ENCODE measurements at places on chromosomes 1 and 21.

DNA sequence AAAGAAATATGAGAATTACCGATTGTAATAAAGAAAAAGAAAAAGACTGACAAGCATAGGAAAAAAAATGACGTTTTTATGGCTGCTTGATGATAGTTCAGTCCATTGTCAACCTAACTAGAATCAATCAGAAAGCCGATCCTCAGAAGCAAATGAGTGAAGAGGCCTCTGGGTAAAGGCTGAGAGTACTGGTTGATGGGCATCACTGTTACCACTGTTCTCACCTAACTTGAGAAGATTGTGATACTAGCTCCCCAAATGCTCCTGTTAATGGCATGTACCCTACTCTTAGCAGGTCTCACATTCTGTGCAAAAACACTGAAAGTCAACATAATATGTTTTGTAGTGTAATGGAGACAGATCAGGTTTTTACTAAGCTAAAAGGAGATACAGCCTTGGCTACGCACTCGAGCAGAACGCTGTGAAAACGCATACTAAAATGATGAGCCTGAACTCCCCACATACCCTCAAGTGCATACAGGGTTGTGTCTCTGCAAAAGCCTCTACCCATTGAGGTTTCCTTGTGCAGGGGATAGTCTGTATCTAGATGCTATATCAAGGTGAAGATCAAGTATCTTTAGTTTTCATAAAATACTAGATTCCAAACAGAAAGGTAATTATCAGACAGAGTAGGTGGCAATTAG lies 554.6 kb downstream of the SMYD3 start:
- no peak for DNase-seq

DNA sequence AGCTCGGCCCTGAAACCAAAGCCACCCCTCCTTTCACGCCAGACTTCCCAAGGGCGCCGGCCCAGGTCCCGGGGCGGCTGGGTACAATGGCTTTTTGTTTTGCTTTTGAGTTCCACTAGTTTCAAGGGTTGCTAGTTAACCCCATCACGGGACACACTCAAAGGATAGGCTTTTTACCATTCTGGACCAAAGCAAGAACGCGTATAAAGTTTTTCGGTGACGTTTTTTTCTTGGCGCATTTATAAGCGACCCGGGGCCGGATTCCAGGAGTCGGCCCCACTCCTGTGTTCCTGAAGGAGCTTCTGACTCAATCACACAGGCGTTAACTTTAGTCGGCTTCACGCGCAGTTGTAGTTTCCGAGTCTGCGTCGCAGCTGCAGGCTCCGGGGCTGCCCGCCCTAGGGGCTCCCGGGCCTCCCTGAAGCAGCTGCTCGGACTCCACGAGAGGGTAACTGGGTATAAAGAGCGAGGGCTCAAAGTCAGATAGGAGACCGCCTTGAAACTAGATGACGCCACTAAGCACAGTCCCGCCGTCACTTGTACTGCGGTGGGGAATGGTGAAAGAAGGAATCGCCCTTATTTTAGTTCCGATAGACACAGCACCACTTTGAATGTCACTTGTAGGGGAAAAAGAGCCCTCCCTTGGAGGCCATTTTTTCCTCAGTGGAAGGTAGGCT lies 707 bp upstream of the KLHL21 start:
- DNase-seq, result peak; percentile 56

DNA sequence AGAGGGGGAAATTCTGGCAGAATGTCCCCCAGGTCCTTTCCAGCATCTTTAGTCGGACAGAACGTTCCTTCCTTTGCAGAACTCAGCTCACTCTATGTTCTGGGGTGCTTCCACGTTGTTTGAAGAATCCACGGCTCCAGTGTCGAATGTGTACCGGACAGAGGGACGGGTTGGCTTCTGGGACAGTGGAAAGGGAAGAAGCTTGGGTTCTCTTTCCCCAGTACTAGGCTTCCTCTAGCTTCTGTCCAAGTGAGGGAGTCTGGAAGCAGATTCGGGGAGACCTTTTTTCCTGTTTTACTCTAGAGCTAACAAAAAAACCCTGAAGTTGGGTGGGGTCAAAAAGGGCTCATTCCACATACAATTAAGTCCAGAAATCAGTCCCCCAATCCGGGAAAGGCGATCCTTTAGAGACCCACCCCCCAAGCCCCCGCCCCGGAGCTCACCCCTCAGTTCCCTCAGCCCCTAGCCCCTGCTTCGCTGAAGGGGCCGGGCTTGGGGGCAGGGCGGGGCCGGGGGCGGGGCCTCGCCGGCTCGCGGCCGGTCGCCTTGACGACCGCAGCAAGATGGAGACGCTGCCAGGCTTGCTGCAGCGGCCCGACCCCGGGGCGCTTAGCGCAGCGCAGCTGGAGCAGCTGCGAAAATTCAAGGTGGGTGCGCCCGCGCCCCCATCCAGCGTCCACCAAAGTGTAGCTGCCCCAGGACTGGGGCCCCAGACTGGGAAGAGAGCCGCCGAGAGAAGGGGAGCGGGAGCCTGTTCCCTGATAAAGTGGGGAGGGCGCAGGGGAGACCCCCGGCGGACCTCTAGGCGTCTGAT lies at the start of gene RIIAD1:
Gene RIIAD1, plus strand, starts transcription at position 549 of the 814 bp plus-strand sequence. Its CDS starts 15 bp downstream, at position 564.
- DNase-seq, result no peak

GRCh38 chr1:94620345-94621031 lies 78.9 kb upstream of the F3 start:
- no peak for DNase-seq

GRCh38 chr1:179031284-179031683 lies 5.6 kb downstream of the FAM20B start:
- no peak for DNase-seq

- no peak for DNase-seq
These were observed 99.5 kb downstream of the TGFB2 start for GRCh38 chr1:218444588-218444987.

- DNase-seq, result no peak
These were observed 34.7 kb downstream of the WASF2 start for GRCh38 chr1:27455139-27455811.

DNA sequence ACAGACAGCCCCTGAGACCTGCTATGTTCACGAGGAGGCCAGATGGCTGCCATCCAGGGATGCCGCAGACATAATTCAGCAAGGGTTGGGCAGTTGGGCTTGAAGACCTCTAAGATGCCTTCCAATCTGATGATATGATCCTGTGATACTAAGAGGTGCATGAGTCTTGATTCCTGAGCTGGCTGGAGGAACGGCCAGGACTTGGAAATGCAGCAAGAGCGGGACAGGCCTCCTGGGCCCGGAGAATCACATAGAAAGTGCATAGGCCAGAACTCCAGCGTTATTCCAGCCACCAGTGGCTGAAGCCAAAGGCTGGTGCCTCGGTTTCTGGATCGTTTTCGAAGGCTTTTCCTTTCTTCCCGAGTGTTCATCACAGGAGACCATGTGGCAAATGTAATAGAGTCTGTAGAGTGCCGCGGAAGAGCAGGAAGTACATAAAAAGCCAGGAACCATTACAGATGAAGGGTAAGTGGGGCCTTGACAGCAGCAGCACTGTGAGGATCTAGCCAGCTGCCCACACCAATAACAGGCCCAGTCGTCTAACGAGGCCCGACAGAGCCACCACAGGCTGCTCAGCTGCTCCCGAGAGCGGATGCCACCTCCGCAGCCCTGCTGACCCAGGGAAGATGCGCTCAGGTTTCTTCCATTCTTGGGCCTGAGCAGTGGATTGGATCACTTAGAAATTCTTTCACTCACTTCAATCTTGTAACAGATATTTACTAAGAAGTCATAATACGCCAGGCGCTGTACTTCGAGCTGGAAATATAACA lies 14.0 kb upstream of the LHX4 start:
- DNase-seq, result no peak

- no peak for DNase-seq
These were observed 29.6 kb upstream of the CACHD1 start for GRCh38 chr1:64440183-64440826.

DNA sequence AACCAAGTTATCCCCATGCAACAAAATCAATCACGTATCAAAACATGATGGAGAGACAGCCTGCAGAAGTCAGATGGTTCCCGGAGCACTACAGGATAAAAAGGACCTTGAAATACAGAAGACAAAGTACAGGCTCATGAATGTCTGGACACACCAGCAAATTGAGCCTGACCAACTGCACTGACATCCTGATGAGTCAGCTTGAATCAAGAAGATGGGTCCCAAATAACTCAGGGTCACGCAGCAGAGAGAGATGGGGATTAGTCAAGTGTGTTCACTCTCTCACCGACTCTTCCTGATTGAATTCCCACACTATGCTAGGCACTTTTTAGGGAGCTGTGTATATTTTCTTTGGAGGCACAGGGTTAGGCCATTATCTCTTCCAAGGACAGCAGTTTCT lies 71.1 kb upstream of the DIRAS3 start:
- no peak for DNase-seq

DNA sequence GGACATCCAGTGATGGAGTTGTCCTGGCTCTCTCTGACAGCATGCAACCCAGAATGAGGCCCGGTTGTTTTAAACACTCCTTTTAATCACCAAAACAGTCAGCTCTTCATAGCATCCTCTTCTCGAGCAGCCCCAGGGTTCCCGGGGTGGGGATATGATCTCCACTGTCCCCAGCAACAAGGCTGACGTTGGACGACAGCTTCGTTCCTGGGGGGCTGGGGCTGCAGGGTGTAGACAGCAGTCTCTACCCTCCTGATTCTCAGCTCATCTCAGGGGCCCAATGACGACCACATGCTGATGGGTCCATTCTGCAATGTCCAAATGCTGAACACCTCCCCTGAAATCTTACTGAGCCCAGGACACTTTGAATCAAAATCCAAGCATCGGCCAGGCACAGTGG lies 27.0 kb downstream of the TRIM11 start:
- no peak for DNase-seq

GRCh38 chr1:3718764-3719163 lies 33.5 kb upstream of the CCDC27 start:
- no peak for DNase-seq

GRCh38 chr1:27980216-27980845 lies 20.6 kb downstream of the XKR8 start:
- no peak for DNase-seq

GRCh38 chr1:93804412-93804811 lies 74.6 kb downstream of the DNTTIP2 start:
- DNase-seq, result no peak

DNA sequence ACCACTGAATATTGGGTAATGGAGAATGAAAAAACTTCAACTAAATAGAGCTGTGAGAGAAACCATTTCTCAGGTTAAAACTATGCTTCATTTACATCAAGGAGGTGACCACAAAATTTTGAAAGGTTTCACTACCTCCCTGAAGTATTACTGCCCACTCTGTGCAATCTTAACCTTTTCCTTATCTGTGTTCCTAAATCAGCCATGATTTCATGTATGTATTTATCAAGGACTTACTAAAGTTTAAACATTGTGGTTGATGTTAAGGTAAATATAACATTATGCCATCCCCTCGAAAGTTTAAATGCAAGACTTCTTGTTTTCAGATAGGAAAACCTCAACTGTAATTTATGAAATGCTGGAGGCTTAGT lies 84.4 kb downstream of the CLEC20A start:
- DNase-seq, result no peak

GRCh38 chr1:70277875-70278274 lies 56.7 kb downstream of the SRSF11 start:
- DNase-seq, result no peak

DNA sequence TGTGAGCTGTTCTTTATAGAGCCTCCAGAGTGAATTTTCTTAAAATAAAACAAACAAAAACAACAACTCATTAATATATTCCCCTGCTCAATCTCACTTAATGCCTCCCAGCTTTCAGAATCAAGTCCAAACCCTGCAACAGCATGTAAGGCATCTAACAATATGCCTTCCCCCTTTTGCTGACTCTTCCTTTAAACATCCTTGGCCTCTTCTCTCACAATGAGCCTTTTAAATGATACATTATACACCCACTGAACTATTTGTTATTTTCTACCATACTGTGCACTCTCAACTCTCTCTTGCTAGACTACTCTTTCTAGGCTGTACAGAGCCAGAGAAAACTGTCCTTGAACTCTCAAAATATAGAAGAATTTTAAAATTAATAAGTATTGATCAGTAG lies 115.2 kb upstream of the SNX7 start:
- DNase-seq, result no peak

DNA sequence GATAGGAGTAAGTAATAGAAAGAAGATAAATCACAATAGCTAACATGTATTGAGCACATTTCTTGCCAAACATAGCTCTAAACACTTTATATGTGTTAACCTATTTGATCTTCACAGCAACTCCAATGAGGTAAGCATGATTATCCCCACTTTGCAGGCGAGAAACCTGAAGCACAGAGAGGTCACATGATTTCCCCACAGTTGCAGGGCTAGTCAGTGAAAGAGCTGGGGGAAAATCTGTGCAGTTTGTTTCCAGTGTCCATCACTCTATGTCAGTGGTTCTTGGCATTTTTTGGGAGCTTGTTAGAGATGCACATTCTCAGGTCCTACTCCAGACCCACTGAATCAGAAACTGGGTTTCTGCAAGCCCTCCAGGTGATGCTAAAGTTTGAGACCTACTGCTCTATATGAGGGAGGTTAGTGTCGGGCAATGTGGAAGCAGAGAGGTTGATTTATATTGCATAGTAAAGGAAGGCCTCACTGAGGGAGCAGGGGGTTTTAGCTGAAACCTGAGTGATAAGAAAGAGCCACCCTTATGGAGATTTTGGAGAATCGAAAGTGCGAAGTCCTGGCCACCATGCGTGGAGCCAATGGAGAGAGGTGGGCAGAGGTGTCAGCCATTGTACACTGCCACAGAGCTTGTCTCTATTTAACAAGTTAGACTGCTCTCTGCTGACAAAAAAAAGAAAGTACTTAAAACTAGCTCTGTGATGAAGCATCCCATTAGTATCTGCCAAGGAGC lies 20.9 kb downstream of the MCOLN3 start:
- DNase-seq, result no peak

DNA sequence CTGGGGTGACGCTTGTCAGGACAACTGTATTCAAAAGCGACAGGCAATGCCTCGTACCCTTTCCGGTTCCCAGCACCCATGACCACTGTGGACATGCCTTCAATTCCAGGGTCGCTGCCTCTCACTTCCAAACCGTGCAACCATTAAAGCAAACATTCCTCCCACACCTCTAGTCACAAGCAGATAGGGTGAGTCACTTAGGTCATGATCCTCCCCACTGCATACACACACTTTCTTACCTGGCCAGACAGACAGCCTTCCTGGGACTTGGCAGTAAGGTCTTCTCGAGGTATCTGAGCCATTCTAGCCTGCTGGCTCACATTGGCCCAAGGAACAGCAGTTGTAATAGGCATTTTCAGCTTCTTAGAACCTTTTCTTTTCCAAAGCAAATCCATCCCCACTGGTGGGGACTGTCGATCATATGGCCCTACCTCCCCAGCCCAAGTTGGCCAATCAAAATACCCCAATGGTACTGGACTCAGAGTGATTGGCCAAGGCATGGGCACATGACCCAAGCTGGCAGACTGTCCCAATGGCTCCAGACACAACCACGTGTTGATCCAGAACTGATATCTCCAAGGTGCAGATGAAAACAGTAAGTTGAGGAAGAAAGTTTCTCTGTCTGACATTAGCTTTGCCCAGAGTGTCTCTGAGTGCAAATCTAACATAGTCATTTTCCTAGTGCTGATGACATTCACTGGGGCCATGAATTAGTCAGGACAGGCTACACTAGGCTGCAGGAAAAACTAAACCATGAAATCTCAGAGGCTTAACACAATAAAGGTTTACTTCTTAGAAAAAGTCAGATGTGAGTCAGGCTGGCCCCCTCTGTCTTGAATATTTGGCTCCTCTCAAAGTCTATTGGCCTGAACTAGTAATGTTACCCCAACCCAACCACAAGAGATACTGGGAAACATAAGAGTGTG lies 113.8 kb downstream of the RRAGC start:
- no peak for DNase-seq
